ENCODE measurements at places on chromosomes 4 and X.

- no peak for DNase-seq
Measured at GRCh38 chrX:27953171-27953570, 28.1 kb downstream of the DCAF8L1 start.

DNA sequence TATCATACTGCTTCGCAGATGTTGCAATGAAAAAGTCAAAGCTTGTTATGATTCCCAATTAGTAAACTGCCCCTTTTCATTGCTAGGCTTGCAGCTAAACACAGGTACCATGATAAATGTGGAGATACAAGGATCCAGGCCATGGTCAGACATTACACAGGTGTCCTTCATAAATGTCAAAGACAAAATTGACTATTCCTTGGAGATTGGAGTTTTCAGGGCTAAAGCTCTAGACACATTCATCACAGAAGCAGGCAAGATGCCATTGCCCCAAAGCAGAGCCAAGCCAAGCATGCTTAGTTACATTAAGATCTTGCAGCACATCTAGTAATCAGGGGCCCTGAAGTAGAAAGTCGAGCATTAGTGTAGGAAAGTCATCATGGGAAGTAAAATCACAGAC is 111.3 kb upstream of the INTU start:
- DNase-seq: no peak

DNA sequence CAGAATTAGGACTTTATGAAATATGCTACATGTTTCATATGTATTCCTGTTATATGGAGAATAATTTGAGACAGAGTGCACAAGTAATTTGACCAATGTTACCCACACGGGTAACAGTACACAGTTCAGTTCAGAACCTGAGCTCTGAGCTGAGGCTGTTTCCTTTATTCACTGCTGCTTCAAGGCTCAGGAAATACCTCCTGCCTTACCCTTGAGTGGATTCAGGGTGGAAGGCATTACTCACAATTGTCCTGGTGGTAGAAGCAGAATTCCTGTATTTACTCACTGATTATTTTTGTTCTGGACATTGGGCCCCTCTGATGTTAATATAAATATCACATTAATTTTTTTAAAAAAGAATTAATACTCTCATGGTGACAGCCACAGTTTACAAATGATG is 73.5 kb upstream of the CAMK2D start:
- no peak for DNase-seq

- peak; percentile 27 for DNase-seq
Measured at GRCh38 chr4:145034727-145035211, 63.2 kb downstream of the ANAPC10 start.

- no peak for DNase-seq
Measured at GRCh38 chrX:112874614-112875013, 34.0 kb upstream of the AMOT start.

DNA sequence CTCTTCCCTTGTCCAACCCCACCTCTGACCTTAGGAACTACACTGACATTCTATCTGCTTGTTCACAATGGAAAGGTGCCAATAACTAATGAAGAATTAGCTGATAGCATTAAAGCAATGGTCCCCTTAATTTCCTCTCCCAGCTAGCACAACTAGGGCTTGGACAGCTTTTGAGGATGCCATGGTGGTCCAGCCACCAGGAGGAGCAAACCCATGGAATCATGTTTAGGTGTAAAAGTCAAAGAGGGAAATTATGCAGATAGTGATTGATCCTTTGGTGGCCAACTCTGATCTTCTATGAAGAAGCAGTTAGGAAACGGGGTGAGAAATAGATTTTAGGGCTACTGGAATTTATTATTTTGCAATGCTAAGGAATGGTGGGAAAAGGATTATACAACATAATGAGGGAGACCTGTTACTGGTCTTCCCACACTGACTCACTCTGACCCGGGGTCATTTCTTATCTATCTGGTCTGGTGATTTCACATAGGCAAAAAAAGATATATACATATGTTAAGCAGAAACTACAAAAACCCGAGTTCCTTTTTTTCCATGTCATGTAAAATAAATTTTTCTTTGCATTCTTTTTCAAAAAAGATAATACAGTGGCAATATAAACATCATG is 45.8 kb upstream of the FBXW7 start:
- DNase-seq: no peak

DNA sequence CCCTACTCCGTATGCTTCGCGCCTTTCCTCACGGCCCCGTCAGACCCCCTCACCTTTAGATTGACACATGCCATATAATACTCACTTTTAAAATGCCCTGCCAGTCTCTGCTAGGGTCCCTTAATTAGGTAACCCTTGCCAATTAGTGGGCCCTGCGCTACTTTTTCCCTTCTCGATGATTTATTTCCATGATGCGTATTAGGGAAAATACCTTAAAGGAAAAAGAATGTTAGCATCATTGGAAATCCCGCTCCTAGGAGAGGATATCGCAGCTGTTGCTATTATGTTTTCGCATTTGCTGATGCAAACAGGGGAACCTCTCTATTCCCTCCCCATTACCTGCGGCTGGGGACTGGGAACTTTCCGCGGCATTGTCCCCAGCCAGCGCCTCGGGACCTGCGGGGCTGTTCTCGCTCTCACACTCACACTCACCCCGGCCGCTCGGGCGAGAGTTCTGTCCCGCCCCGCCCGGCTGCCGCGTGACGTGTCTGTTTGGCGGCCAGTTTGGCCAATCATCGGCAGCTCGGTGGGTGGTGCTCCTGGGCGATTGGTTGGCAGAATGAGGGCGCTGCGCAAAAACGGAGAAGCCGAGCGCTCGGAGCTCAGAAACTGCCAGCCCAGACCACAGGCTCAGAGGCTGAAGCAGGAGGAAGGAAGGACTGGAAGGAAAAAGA is at the start of gene PCDH10:
TSS of gene PCDH10 (plus strand) at position 605 of the 674 bp plus-strand sequence. CDS start 847 bp downstream, outside the sequence.
- DNase-seq: no peak

DNA sequence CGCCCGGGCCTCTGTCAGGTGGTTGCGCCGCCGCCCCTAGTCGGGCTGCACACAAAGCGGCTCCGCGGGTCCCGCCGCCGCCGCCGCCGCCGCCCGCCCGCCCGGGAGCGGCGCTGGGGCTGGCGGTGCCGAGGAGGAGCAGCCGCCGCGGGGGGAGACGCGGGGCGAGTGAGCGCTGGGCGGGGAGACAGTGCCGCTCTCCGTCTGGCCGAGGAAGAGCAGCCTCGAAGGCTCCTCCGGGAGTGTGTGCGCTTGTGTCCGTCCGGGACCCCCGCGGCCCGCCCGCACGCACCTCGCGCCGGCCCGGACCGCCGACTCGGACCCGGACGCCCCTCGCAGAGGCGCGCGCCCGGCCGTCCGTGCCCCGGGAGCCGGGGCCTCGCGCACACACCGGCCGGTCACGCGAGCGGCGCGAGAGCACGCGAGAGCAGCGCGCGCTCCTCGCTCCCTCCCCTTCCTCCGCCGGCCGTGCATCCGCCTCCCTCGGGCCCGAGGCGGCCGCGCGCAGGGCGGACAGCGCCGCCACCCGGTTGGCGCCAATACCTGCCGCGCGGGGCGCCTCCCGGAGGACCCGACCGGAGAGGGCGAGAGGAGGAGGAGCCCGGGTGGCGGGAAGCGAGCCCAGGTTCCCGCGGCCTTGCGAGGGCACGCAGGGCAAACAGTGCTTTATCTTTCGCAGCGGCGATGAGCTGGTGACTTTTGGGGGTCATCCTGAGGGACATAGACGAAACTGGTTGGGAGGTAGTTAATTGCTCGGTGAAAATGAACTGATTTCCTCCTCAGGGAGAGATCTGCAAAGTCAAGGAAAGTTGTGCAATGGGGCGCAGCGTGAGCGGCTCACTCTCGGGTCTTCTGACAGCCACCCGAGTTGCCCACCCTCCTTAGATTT is at the start of gene PDS5A:
TSS of gene PDS5A (minus strand) at position 423 of the 889 bp plus-strand sequence. CDS start 1,334 bp downstream, outside the sequence.
- peak; percentile 84 for DNase-seq

- no peak for DNase-seq
Measured at GRCh38 chr4:46250997-46251396, 127.1 kb upstream of the GABRG1 start.

- no peak for DNase-seq
Measured at GRCh38 chr4:17097362-17097761, 198.9 kb upstream of the LDB2 start.

GRCh38 chrX:1686642-1687041 is 71.8 kb downstream of the ASMT start:
- DNase-seq: no peak

DNA sequence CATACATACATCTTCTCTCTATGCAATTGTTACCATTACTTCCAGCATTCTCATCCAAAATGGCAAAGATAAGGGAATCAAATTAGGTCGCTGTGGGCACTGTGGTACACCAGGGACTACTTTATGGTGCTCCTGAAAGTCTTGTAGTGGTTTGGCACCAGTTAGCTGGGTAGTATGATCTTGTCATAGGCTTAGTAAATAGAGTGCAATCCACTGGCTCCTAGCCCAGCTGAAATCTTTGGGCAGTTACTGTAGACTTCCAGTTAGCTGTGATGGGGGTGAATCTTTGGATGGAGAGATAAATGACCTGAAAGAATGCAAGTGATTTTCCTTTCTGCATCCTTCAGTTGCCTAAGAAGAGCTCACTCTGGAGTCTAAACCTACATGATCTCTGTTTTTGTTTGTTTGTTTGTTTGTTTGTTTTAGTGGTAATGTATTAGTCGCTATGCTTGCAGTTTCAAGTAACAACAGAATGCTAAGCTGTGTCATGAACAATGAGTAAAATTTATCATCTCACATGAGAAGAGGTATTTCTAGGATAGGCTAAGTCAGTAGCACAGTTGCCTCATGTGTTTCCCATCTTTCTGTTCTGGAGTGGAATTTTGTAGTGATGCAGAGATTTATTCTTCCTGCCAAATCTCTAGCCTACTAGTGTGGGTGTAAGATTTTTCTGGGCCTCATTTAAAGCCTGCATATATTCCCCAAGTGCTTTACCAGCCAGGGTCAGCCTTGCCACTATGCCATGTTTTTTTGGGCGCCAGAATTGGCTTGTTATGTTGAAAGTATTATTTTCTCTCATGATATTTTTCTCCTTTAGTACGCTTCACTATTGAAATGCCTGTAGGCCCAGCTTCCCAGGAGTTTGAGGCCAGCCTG is 24.2 kb downstream of the HERC3 start:
- DNase-seq: peak; percentile 21

DNA sequence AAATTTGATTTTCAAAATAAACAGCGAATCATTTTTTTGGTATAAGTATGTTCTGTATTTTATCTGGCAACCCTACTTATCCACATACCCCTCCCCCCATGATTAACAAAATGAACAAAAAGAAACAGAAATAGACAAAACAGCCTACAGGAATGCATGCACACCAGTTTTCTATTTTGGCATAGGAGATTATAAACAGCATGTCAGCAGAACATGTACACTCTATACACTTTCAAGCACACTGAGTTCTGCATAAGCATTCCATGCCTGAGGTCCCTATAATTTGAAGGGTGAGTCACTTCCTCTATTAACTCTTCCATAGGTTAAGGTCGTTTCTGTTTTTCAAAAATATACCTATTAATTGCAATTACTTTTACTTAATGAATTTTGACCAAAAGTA is 28.0 kb upstream of the ZNF280C start:
- DNase-seq: no peak

DNA sequence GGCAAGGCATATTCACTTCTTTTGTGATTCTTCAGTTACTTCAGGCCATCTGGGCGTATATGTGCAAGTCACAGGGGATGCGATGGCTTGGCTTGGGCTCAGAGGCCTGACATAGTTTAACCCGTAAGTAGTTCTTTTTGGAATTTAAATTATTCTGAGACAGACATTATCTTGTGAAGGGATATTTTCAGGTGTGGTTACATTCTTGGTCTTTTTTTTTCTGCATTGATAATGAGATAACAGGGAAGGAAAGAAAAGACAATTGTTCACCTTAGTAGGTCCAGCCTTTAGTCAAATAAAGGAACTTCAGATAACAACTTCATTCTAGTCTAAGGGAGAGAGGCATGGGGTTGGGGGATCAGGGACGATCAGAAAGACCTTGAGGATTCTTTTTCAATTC is 74.8 kb downstream of the TEX13C start:
- DNase-seq: no peak

GRCh38 chr4:139374251-139374650 is 72.0 kb upstream of the NDUFC1 start:
- DNase-seq: no peak

DNA sequence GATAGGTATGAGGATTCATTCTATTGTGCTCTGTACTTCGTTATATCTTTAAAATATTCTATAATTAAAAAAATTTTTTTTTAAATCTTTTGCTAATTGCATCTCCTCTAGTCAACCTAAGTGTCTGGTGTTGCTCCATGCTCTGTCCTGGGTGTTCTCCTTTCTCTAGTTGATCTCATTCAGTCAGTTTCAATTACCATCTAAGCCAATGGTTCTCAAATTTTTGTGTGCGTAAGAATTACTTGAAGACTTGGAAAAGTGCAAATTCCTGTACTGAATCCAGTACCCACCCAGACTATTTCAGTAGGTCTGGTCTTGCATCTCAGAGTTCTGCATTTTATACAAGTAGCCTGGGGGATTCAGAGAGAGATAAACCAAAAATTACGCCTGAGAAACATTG is 6.7 kb downstream of the TMPRSS11D start:
- DNase-seq: no peak

GRCh38 chrX:112863850-112864249 is 23.2 kb upstream of the AMOT start:
- no peak for DNase-seq

DNA sequence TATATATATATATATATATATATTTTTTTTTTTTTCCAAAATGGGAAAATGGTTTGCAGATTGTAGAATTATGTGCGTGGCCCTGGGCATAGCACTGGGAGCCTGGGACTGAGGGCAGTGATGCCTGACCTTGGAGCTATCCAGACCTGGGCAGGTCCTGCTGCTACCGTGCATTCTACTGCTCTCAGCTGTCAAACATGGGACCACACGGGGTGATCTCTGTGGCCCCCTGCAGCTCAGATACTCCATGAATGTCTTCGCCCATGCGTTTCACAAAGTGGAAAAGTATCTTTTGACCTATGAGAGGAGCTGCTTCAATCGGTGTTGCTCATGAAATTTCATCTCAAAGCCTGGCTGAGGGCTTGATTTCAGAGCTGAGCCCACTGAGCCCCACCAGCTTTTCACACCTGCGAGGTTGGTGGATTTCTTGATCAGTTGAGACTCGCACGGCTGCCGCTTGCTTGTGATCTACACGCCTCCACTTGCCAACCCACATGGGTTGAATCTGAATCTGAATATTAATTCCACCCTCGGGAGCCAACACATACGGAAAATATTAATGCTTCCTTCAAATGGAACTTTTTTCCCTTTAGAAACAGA is 35.7 kb downstream of the ING2 start:
- DNase-seq: no peak

- no peak for DNase-seq
Measured at GRCh38 chr4:170134821-170135220, 45.1 kb upstream of the AADAT start.
